Upper lobe of left lung (tissue), 6 donors: ENCODE measurements at places on chromosomes 5 and 9. TPM values are rescaled to one million over a fixed set of nuclear protein-coding genes. Genes with fewer than 3 reads are reported as not detected.

The PHF24 gene
- 0.74 TPM for total RNA-seq

The OSMR gene
- total RNA-seq: 52.9 TPM

The PRLR gene
- total RNA-seq: 2.6 TPM

The LTC4S gene
- 33.1 TPM for total RNA-seq

The SLC45A2 gene
- total RNA-seq: not detected

The BSPRY gene
- total RNA-seq: 5.2 TPM

GRCh38 chr9:91255327-91255726 lies 106.4 kb downstream of the AUH start:
- DNase-seq: no peak

DNA sequence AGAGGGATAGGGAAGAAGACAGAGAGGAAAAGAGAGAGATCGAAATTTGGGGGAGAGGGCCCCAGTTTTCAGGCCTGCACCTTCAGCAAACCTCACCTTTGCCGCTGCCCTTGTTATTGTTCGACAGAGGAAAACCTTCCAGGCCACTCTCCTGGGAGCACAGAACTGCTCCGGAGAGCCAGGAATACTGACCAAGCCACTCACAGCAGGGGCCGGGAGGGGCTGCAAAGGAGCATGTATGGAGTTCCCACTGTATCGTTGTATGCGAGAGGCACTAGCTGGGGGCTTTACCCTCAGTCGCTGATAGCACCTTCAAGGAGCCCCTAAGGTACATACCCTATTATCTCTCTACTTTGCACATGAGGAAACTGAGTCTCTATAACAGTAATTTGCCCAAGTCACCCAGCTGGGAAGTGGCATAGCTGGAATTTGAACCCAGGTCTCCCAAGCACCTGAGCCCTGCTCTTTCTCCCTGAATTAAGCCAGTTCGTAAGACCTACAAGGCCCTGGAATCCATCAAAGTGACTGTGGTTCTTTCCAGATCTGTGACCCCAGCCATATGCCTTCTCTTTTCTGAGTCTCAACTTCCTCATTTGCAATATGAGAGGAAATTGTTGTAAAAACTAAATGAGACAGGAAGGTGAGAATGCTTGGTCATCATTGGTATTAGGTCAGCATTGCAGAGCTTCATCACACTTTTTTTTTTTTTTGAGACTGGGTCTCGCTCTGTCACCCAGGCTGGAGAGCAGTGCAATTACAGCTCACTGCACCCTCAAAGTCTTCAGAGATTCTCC lies 21.0 kb upstream of the FOXE1 start:
- no peak for DNase-seq

DNA sequence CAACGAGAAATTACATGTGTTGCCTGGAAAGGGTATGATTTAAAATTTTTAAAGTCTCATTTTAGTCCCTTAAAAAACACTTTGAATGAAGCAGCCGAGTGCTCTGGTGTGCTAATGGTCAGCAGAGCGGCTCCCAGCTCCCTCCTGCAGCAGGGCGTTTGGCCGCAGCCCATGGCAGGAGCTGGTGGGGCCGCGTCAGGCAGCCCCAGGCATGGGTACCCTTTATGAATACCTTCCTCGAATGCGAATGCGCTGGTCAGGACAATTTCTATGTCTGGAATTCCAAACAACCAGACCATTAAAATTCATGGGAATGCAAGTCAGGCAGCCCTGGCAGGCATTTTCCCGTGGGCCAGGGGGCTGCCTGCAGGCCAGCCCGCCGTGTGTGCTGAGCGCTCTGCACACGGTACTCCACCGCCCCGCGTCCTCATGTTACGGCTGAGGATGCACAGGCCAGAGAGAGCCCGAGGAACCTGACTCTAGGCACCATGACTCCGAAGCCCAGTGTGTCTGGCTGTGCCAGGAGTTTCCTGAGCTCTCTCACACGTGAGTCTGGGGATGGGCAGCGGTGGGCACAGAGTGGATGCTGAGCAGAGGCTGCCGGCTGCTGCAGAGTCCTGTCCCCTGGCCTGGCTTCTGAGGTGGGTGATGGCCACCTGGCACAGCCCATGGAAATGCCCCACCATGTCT lies 123.7 kb downstream of the WNK2 start:
- DNase-seq: no peak

GRCh38 chr5:146586752-146587151 lies 70.8 kb upstream of the GPR151 start:
- DNase-seq: no peak

GRCh38 chr5:43320846-43321245 lies 7.6 kb upstream of the HMGCS1 start:
- no peak for DNase-seq

GRCh38 chr5:55847837-55848236 lies 3.3 kb upstream of the IL31RA start:
- no peak for DNase-seq

GRCh38 chr9:110049699-110050450 lies 158.1 kb downstream of the C9orf152 start:
- DNase-seq: peak; percentile 85

DNA sequence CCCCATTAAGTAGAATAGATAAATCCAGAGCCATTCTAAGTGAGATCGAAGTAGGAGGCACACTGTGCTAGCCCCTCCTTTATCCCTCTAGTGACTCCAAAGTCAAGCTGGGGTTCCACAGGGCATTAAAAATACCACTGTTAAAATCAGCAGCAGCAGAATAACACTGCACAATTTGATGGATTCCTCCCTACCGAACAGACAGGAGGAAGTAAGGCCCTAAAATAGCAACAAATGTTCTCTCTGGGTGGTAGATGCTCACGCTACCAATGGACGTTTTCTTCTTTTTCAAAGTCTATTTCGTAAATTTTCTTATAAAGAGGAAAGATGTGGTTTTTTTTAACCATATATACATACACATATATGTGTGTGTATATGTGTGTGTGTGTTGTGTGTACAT lies 54.4 kb downstream of the FBXW11 start:
- DNase-seq: no peak

DNA sequence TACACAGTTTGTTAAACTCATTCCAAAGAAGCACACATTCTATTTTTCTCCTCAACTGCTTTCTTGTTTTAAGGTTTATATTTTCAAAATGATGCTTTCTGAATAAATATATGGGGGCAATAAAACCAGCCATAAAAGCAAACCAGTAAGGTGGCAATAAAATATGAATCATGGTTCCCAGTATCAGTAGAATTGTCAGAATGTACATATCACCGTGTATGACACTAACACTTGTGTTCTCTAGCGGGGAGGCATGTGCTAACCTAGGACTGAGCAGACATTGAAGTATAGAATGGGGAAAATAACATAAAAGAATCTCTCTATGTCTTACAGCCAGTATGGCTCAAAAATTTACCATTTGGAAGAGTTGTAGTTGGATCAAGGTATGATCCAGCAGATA lies 329.9 kb upstream of the ISL1 start:
- DNase-seq: no peak

DNA sequence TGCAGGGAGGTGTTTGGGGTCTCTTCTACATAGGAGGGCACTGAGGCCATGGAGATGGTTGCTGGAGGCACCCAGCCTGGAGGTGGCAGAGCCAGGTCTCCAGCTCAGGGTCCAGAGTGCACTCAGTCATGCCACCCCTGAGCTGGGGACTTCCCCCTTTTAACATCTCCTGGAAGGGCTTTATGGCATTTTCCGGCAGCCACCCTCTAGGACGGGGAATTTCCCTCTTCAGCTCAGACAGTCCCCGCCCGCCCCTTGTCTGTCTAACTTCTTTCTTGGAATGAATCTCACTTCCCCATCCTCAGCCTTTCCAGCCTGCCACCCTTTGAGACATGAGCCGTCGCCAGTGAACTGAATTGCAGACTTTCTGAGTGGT lies 49.9 kb downstream of the COL15A1 start:
- DNase-seq: no peak

DNA sequence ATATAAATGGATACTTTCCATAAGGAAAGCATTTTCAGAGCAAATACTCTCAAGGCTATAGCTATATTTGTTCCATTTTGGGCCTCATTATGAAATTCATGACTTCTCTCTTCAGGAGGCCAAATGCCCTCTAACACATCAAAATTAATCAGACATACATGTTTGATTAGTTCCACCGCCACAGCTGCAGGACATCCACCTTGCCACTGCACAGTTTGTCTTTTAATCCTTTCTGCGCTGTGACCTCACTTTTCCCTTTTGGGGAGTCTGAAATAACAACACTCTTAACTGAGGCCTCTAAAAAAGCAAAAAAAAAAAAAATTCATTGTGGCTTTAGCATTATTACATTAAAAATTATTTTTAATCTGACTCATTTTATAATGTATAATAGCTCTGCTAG lies 279.1 kb upstream of the CDH12 start:
- DNase-seq: no peak

DNA sequence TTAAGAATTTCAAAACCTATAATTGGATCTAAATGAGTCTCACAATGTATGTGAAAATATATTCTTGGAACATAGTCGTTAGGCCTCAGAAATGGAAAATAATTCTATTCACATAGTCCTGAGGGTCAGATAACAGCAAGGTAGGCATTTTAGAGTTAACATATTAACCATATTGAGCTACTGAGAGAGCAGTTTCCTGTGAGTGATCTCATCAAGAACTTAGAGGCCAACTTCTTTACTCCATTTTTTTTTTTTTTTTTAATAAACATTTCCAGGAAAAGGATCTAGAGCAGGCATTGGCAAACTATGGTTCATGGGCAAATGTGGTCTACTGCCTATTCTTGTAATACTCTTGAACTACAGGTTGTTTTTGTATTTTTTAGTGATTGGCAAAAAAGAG lies 26.6 kb downstream of the RAB24 start:
- DNase-seq: no peak

DNA sequence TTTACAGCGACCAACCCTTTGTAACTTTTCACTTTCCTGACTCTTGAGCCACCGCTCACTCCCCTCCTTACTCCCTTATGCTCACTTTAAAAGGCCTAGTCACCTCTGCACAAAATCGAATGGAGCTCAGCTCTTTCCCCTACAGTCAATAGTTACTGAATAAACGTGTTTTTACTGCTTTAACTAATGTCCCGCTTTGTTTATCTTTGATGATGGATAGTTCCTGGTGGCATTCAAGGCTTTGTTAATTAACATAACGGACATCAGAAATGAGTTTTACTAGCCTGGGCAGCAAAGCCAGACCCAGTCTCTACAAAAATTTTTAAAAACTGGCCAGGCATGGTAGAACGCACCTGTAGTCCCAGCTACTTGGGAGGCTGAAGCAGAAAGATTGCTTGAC lies 5.0 kb downstream of the SERINC5 start:
- DNase-seq: no peak

GRCh38 chr5:89493414-89493813 lies 610.4 kb upstream of the MEF2C start:
- no peak for DNase-seq

- no peak for DNase-seq
These were observed 110.3 kb downstream of the VAV2 start for GRCh38 chr9:133881671-133882381.

DNA sequence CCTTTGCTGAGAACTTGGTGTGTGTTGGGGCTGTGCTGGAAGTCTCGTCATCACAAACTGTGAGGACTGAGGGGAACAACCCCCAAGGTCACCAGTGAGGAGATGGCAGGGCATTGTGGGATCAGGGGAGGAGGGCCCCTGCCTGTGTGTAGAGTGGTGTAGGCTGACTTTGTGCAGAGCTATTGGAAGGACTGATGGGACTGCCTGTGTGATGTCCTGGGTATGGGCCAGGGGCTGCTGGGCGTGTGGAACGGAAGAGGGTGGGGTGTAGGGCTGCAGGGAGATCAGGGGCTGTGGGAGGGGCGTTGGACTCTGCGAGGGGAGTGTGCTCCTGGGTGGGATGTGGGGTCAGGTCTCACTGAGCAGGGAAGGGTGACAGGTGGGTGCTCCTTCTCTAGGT lies 3.6 kb downstream of the WNK2 start:
- DNase-seq: no peak

GRCh38 chr9:120353506-120353905 lies 226.5 kb downstream of the CDK5RAP2 start:
- DNase-seq: no peak
